ENCODE measurements at places on chromosomes 4 and X. TPM values are rescaled to one million over a fixed set of nuclear protein-coding genes. Genes with fewer than 3 reads are reported as not detected.
A peak's percentile ranks its signal among the peaks of the same experiment; 100 is the strongest.

The IL9R gene
- not detected for total RNA-seq

The TMEM154 gene
- total RNA-seq = 1.3 TPM

The CSAG3 gene
- total RNA-seq = 3.3 TPM

The TMEM156 gene
- 2.7 TPM for total RNA-seq

DNA sequence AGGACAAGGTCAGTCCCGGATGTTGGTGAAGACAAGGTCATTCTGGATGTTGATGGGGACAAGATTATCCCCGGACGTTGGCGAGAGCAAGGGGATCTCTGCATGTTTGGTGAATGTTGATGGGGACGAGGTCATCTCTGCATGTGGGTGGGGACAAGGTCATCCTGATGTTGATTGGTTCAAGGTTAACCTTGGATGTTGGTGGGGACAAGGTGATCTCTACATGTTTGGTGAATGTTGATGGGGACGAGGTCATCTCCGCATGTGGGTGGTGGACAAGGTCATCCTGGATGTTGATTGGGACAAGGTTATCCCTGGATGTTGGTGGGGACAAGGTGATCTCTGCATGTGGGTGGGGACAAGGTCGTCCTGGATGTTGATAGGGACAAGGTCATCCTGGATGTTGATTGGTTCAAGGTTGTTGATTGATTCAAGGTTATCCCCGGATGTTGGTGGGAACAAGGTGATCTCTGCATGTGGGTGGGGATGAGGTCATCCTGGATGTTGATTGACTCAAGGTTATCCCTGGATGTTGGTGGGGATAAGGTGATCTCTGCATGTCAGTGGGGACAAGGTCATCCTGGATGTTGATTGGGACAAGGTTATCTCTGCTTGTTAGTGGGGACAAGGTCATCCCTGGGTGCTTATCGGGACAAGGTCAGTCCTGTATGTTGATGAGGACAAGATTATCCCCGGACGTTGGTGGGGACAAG is 28.8 kb upstream of the PLCXD1 start:
- DNase-seq = no peak

DNA sequence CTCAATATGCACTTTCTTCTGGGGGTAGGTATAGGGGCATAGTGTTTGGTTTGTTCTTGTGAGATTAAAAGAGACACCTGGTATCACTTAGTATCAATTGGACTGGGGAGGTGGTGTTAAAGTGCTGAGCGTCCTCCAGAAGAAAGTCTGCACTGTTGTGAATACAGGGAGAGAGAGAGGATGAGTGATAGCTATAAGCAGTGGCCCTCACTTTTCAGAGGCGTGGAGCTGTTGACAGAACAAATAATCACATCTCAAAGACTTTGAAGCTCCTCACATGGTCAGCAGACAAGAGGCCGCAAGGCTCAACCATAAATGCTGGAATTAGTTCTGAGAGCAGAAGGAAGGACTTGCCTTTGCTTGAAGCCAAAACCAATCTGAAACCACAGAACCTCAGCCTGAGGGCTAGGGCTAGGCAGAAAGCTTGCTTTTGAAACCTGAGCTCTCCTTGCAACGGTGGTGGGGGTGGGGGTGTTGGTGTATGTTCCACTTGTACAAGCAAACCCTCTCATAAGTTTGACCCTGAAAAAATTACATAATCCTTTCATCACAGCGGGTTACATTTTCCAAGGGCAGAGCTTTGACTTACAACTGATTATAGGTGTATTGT is 123.2 kb upstream of the SCML1 start:
- DNase-seq = peak; percentile 86
